Neural progenitor cell (in vitro differentiated cells): ENCODE measurements at places on chromosomes 16 and 17. TPM values are rescaled to one million over a fixed set of nuclear protein-coding genes. Genes with fewer than 3 reads are reported as not detected.
A peak's percentile ranks its signal among the peaks of the same experiment; 100 is the strongest.

The TOM1L2 gene
- total RNA-seq: 4.3 and 6.5 TPM in 2 replicates

The MPV17L gene
- total RNA-seq: 0.30 and 0.87 TPM in 2 replicates

The MT3 gene
- total RNA-seq: not detected in 2 replicates

DNA sequence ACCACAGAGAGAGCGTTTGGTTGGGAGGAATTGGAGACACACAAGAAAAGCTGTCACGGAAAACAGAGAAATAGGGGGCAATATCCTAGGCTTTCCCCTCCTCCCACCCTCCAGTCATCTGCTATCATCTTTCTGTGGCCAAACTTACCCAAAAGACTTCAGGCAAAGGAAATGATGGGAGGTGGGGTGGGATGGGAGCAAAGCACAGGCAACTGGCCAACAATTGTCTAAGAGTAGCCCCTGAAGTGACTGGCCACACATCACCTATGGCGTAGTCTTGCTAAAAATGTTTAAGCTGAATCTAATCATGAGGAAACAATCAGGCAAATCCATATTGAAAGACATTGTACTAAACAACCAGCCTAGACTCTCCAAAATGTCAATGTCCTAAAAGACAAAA is 46.9 kb upstream of the ALOX12 start:
- DNase-seq: no peak
- H3K4me3 ChIP-seq: no peak overlapping the region
- no peaks in the 10 kb centered on the region for H3K36me3 ChIP-seq

- no peak overlapping the region for H3K27ac ChIP-seq
- no peak for DNase-seq
- H3K4me1 ChIP-seq: peaks cover 37% of the 10 kb centered on the region
- no peaks in the 10 kb centered on the region for H3K27me3 ChIP-seq
These were observed 603.7 kb downstream of the MAF start for GRCh38 chr16:78996790-78997189.

DNA sequence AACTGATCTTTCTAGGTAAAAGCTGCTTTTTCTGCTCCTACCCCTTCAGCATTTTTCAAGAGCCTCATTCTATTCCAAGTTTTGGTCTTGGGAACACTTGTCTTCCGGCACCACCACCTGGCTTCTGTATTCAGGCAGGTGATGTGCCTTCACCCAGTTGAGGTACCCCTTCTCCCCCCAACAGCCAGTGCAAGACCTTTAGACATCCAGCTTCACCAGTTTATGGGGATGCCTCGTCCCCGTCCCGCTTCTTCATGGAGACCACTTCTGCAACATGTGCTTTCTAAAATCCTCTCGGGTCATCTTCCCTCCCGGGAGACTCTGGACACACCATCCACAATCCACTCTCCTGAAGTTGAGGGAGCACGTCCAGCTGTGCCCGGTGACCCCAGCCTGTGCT is 69.9 kb downstream of the SRCIN1 start:
- H3K36me3 ChIP-seq: no peaks in the 10 kb centered on the region
- no peak for DNase-seq
- H3K4me1 ChIP-seq: peaks cover 46% of the 10 kb centered on the region
- H3K27ac ChIP-seq: no peak overlapping the region
- no peaks in the 10 kb centered on the region for H3K27me3 ChIP-seq

- no peak overlapping the region for H3K27ac ChIP-seq
- H3K36me3 ChIP-seq: no peaks in the 10 kb centered on the region
These were observed 175.5 kb downstream of the CYB561 start for GRCh38 chr17:63270610-63271009.

- H3K27me3 ChIP-seq: peaks cover 34% of the 10 kb centered on the region
- peak overlapping the region; percentile 52 for H3K4me3 ChIP-seq
- H3K36me3 ChIP-seq: no peaks in the 10 kb centered on the region
- peak; percentile 93 for DNase-seq
- H3K4me1 ChIP-seq: peaks cover 46% of the 10 kb centered on the region
These were observed 33.7 kb upstream of the RPH3AL start for GRCh38 chr17:386141-386876.

GRCh38 chr17:46822388-46822921 is 4.0 kb upstream of the WNT3 start:
- peaks cover 29% of the 10 kb centered on the region for H3K4me1 ChIP-seq
- H3K36me3 ChIP-seq: no peaks in the 10 kb centered on the region
- no peak overlapping the region for H3K27ac ChIP-seq
- H3K4me3 ChIP-seq: no peak overlapping the region
- no peak for DNase-seq

DNA sequence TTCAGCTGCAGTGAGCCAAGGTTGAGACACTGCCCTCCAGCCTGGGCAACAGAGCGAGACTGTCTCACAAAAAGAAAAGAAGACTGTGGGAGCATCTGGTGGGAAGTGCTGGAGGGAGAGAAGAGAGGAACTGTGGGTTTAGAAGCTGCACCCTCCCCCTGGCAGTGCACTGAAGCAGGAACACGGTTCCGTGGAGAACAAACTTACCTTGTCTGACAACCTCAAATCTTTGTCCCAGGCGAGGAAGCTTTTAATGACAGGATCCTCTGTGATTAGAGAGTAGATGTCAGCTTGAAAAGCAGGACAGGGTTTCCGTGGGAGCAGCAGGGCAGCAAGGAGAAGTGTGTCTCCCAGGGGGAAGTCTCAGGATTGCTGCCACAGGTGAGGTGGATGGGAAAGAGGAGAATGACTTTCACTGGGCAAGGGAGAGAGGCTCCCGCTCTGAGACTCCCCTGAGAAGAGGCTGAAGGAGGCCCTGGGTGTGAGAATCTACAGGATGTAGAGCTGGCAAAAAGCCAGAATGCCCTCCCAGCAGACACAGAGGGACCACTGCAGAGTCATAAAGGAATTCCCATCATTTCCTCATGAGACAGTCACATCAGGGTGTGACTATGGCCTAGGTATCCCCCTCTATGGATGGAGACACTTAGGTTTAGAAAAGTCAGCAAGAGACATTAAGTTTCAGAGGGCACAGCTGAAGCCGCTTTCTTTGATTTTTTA is 22.9 kb downstream of the PRR11 start:
- H3K27ac ChIP-seq: no peak overlapping the region
- no peak for DNase-seq
- H3K4me1 ChIP-seq: no peaks in the 10 kb centered on the region
